ENCODE measurements at places on chromosomes 11 and 22. TPM values are rescaled to one million over a fixed set of nuclear protein-coding genes. Genes with fewer than 3 reads are reported as not detected.
A peak's percentile ranks its signal among the peaks of the same experiment; 100 is the strongest.

Gene SMTNL1
- total RNA-seq: not detected

Gene P2RY6
- not detected for total RNA-seq

Gene TTLL12
- 104 TPM for total RNA-seq

Gene BLID
- not detected for total RNA-seq

Gene C11orf24
- total RNA-seq: 44.6 TPM

Gene IL10RA
- total RNA-seq: 41.2 TPM

Gene TMEM223
- total RNA-seq: 10.0 TPM

Gene MPPED2
- 0.19 TPM for total RNA-seq

Gene EXT2
- total RNA-seq: 24.0 TPM

GRCh38 chr11:86553265-86553664 lies 119.2 kb downstream of the ME3 start:
- DNase-seq: no peak
- no peaks in the 10 kb centered on the region for H3K4me1 ChIP-seq
- H3K36me3 ChIP-seq: peaks cover 2% of the 10 kb centered on the region
- H3K4me3 ChIP-seq: no peak overlapping the region
- H3K27ac ChIP-seq: no peak overlapping the region
- H3K27me3 ChIP-seq: no peaks in the 10 kb centered on the region

DNA sequence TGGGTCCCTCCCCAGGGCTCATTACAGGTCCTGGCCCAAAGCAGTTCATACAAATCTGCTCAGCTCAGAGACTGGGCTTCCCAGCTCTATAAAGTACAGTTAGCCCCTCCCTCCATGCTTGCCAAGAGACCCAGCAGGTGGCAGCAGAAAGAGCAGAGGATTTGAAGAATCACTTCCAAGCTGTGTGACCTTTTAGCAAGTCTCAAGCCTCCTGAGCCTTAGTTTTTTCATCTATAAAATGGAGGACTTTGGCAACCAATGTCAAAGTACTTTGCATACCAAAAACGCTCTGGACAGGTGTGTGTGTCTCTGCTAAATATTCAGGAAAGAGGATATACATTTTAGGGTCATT lies 26.6 kb downstream of the RELT start:
- no peak overlapping the region for H3K4me3 ChIP-seq
- no peaks in the 10 kb centered on the region for H3K36me3 ChIP-seq
- no peak for DNase-seq

- no peak within 1 kb of the TSS for H3K27ac ChIP-seq
- no peak within 1 kb of the TSS for H3K4me3 ChIP-seq
- no peak for DNase-seq
- H3K4me1 ChIP-seq: peaks cover 12% of the 10 kb centered on the region
Observed at GRCh38 chr11:60182541-60183330, at the start of gene MS4A6A. TSS of gene MS4A6A (minus strand) at chr11:60183083. CDS start at chr11:60181727, 1,356 bp downstream.

- H3K4me3 ChIP-seq: no peak overlapping the region
- peaks cover 44% of the 10 kb centered on the region for H3K27me3 ChIP-seq
- peaks cover 8% of the 10 kb centered on the region for H3K4me1 ChIP-seq
- no peak overlapping the region for H3K27ac ChIP-seq
- no peaks in the 10 kb centered on the region for H3K36me3 ChIP-seq
Observed at GRCh38 chr11:19441288-19441687, 200.5 kb upstream of the E2F8 start.

DNA sequence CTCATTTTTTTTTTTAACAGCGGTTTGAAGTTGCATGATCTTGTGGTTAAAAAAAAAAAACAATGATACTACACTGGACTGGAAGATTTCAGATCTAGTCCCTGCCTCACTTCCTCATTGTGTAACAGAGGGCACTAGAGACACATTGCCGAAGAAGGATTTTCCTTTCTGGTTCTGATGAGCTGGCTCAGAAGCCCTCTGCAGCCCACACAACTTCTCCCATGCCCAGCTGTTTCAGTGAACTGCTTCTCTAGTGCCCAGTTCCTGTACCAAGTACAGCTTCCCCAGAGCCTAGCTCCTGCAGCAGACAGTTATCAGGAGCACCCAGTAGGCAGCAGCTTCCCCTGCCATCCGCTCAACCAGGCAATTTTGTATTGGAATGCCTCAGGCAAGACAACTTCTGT lies 29.5 kb upstream of the ANO5 start:
- no peak overlapping the region for H3K27ac ChIP-seq
- H3K4me1 ChIP-seq: no peaks in the 10 kb centered on the region
- DNase-seq: no peak
- no peak overlapping the region for H3K4me3 ChIP-seq
- H3K36me3 ChIP-seq: no peaks in the 10 kb centered on the region

GRCh38 chr11:11074686-11075335 lies 217.0 kb upstream of the ZBED5 start:
- H3K4me3 ChIP-seq: no peak overlapping the region
- H3K27ac ChIP-seq: no peak overlapping the region
- H3K27me3 ChIP-seq: no peaks in the 10 kb centered on the region
- DNase-seq: no peak
- no peaks in the 10 kb centered on the region for H3K4me1 ChIP-seq

GRCh38 chr11:62707277-62707861 lies at the start of the genes BSCL2 and GNG3:
TSS of gene BSCL2 (minus strand) at chr11:62707424. CDS start at chr11:62707195, 229 bp downstream.
TSS of gene GNG3 (plus strand) at chr11:62707676. CDS start at chr11:62708296, 620 bp downstream.
- peaks cover 43% of the 10 kb centered on the region for H3K4me1 ChIP-seq
- H3K36me3 ChIP-seq: peaks cover 36% of the 10 kb centered on the region
- H3K4me3 ChIP-seq: peak within 1 kb of the TSS; percentile 94
- H3K27me3 ChIP-seq: no peaks in the 10 kb centered on the region
- DNase-seq: no peak

DNA sequence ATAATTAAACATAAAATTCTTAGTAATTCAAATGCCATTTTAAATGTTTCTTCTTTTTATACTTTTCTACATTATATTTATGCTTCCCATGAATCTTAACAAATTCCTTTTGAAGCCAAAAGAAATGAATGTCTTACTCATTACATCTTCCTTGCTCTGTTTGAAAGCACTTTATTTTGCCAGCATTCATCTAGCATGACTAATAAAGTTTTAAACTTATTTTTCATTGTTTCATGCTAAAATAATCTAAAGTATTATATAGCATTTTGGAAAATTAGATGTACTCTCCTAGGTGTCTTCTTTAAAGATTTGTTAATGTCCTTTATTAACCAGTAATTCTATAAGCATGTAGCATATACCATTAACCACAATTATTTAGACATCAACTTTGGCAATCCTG lies 9.7 kb upstream of the PIWIL4 start:
- peaks cover 2% of the 10 kb centered on the region for H3K4me1 ChIP-seq
- DNase-seq: no peak
- H3K27me3 ChIP-seq: no peaks in the 10 kb centered on the region
- no peak overlapping the region for H3K27ac ChIP-seq

- no peak overlapping the region for H3K4me3 ChIP-seq
- H3K4me1 ChIP-seq: peaks cover 5% of the 10 kb centered on the region
- H3K27ac ChIP-seq: no peak overlapping the region
- no peaks in the 10 kb centered on the region for H3K27me3 ChIP-seq
- peaks cover 4% of the 10 kb centered on the region for H3K36me3 ChIP-seq
Observed at GRCh38 chr11:17821648-17822400, 87.2 kb downstream of the KCNC1 start.

DNA sequence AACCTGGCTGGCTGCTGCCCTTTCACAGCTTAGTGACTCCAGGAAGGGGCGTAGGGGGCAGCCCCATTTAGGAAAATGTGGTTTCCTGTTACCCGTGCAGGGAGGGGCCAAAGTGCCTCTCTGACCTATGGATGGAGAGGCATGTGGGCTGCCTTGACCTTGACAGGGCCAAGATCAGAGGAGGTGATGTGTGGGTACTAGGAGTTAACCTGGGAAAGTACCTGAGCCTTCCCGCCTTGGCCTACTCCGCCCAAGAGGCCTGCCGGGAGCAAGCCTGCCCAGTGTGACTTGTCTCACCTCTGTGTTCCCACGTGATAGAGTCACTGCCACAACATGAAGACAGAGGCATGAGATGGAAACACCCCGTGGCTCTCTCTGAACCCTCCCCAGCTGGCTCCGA lies 33.4 kb downstream of the GRAMD4 start:
- H3K36me3 ChIP-seq: no peaks in the 10 kb centered on the region
- DNase-seq: peak; percentile 58
- peaks cover 25% of the 10 kb centered on the region for H3K4me1 ChIP-seq
- peak overlapping the region; percentile 84 for H3K27ac ChIP-seq

All from activated naive CD8-positive, alpha-beta T cell treated with anti-CD3 and anti-CD28 coated beads for 36 hours (primary cell).